ENCODE measurements at places on chromosomes 11 and 22. TPM values are rescaled to one million over a fixed set of nuclear protein-coding genes. Genes with fewer than 3 reads are reported as not detected.

Gene CRYBB1
- total RNA-seq = not detected

Gene UBQLNL
- total RNA-seq = 0.06 TPM

Gene TMEM191B
- total RNA-seq = not detected

Gene CAPN5
- total RNA-seq = 4.7 TPM

Gene NAALAD2
- total RNA-seq = 0.43 TPM

Gene ART5
- total RNA-seq = 0.51 TPM

Gene PKNOX2
- not detected for total RNA-seq

Gene APOC3
- total RNA-seq = not detected

Gene PVALB
- total RNA-seq = not detected

Gene OR8G5
- total RNA-seq = not detected

Gene CDC45
- 31.2 TPM for total RNA-seq

Gene EHF
- total RNA-seq = 17.1 TPM

Gene OSBP
- total RNA-seq = 15.1 TPM

Gene GAL
- total RNA-seq = 70.8 TPM

Gene CADM1
- total RNA-seq = 21.3 TPM

Gene MFRP
- total RNA-seq = not detected

Gene PRR33
- not detected for total RNA-seq

Gene USP28
- total RNA-seq = 11.6 TPM

Gene SLC16A8
- total RNA-seq = 0.06 TPM

Gene HEPN1
- not detected for total RNA-seq

Gene KIF18A
- total RNA-seq = 20.5 TPM

Gene APOL3
- total RNA-seq = 2.1 TPM

Gene TRAF6
- total RNA-seq = 9.8 TPM

Gene APLP2
- 548 TPM for total RNA-seq

Gene CNGA4
- not detected for total RNA-seq

Gene NPAS4
- total RNA-seq = not detected
